ENCODE measurements at places on chromosomes 16 and 17.

GRCh38 chr17:12998461-12998860, 19.4 kb downstream of the ELAC2 start:
- no peak for DNase-seq

DNA sequence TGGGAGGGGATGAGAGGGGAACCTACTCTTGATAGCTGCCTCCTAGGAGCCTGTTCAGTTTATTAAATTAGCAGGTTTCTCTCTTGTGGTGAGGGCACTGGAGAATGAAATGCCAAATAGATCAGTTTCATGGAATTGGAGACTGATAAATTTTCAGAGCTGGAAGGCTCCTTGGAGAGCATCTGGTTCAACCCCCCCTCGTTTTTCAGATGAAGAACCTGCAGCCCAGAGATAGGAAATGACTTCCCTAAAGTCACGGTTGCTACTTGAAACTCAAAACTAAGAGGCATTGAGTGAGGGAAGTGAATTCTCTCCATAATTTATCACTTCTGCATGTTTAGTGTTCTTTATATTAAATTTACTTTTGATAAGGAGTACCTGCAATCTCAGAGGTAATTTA, 366.0 kb upstream of the CCL2 start:
- no peak for DNase-seq

DNA sequence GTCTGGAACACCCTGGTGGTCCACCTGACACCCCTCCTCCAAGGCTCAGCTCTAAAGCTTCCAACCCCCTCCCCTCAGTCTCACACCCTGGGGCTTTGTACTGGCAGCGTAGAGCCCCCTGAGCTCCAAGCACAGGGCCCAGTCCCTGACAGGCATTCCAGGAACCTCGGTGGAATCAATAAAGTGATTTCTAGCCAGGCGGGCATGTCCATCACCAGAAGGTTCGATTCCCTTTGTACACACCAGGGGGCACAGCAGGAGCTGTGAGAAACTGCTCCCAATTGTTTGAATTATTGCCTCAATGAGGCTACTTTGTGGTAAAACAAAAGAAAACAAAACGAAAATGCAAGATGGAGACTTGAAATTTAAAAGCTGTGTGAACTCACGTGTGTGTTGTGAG, 51.8 kb downstream of the SMPD3 start:
- DNase-seq = peak; percentile 34

DNA sequence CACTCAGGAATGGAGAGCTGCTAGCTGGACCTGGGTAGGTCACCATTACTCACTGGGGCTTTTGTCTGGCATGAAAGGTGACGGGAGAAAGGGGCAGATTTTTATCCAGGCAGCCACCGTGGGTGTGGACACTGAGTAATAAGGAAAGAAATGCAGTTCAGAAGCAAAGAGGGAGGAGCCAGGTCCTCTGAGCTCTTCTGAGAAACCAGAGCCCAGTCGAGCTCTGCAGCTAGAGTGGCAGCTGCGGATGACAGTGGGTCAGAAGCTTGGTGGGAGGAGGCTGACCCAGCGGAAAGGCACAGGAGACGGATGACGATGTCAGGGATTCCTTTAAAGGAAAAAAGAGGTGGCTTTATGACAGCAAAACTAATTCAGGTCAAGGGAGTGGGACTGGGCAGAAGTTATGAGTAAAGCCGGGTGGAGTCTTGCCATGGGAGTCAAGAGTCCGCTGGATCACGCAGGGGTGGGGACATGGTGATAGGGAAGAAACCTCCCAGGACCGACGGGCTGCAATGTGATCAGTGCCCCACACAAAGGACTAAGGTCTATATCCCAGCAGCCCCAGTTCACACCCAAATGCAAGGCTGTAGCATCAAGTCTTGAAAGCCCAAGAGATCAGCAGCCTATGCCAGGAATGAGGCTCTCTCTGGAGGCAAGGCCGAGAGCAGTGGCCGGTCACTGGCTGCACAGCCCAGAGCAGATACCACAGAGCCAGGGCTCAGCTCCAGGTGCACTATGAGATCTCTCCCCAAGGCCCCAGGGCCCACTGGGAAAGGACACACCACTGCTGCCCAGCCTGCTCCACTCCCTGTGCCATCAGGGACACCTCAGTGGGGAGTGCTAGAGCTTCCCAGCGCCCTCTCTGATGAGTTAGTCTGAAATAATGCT, 6.3 kb upstream of the MNT start:
- DNase-seq = no peak

GRCh38 chr16:70331588-70332358, 14.9 kb upstream of the DDX19A start:
- DNase-seq = no peak

GRCh38 chr17:29718446-29719039, 95.8 kb upstream of the CORO6 start:
- DNase-seq = no peak

DNA sequence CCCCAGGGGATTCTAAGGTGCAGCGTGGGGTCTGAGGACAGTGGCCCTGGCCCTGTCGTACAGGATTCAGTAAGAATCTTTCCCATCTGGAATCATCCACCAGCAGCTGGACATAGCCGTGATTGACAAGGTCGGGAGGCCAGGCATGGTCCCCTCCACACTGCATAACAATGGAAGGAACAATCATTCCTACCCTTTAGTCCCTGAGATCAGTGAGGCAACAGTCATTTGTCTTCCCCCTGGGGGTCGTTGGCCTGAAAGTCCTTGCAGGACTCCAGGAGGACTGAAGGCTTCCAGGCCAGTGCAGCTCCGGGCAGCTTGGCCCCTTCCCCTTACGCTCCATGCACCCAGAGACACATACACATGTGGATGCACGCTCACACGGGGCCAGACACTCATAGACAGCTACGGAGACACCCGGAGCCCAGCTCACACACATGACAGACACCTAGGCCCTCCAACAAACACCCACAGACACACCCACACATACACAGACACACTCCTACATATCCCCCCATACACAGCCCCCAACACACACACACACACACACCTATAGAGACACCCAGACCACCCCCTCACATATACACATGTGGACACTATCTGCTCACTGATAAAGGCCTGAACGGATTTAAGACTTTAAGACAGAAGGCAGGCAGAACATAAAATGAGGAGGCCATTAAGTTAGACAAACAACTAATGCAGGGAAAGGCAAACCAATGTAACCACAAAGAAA, 42.9 kb downstream of the LITAF start:
- no peak for DNase-seq

GRCh38 chr16:10865991-10866966, 10.7 kb upstream of the CIITA start:
- no peak for DNase-seq

- DNase-seq = no peak
Observed at GRCh38 chr17:64074704-64075426, 54.4 kb upstream of the ICAM2 start.

DNA sequence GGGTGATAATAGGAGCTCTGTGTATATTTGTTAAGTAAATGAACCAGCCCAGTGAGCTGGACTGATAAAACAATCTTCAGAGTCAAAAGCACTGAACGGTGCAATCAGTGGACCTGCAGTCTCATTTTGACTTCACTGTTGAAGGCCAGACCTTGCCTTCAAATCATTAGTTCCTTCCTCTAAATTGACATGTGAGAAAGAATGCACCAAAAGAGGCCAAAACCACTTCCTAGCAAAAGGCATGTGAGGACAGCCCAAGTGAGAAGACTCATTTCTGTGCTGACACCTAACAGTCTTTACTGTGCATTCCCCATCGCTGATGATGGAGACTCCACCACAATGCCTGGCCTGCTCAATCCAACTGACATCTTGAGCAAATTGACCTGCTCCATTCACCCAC, 10.6 kb downstream of the GTF3C1 start:
- DNase-seq = no peak

GRCh38 chr16:55100100-55100499, 169.4 kb downstream of the IRX5 start:
- DNase-seq = no peak

DNA sequence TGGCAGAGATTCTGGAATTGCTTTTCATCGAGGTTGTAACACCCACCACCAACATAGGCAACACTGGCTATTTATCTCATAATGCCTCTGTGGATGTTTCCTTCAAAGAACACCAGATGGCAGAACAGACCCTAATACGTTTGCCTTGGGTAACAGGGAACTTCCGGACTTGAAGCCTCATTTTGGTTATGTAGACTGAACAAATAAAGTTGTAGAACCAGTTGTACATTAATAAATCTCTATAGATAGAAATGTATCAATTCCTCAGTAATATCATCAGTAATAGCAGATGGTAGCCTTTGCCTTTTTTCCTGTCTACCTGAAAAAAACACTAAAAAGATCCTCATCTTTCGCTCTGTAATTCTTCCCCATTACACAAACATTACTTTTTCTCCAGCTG, 25.9 kb upstream of the APOH start:
- DNase-seq = peak; percentile 10

DNA sequence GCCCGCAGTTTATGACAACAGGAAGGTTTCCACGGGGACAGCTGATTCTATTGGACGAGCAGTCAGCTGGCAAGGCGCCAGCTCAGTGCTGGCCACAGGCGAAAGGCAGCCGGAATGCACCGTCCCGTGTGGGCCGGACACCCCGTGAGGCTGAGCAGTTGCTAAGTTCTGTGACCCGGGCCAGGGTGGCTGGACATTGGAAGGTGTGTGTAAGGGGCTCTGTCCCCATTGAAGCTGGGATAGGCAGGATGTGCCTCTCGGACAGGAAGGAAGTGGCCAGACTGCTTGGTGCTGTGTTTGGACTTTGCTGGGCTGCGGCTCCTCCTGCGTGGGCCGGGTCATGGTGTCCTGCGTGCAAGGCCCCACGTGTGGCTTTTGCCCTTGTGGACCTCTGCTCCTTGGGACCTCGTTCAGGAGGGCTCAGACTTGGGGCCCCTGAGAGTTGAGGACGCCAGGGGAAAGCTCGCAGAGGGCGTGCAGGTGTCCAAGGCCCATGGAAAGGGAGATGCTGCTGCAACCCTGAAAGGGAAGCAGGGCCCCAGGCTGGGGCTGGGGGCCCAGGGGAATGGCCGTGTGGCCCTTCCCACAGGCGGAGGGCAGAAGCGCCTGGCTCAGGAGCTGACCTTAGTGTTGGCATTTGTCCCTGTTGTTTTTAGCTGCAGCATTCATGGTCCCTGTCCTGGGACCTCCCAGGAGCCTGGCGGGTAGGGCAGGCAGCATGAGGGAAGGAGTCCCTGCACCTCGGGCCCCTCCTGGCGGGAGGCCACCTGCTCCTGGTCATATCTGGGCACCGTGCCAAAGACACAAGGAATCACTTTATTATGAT, 10.0 kb downstream of the BAIAP2 start:
- DNase-seq = no peak

GRCh38 chr17:8949061-8949661, 16.3 kb downstream of the PIK3R5 start:
- DNase-seq = no peak

Measured in stimulated activated CD4-positive, alpha-beta T cell treated with anti-CD3 and anti-CD28 coated beads, Interleukin-15, amount 100 ng/mL, for 48 hours (primary cell).